ENCODE measurements at places on chromosomes 11 and 22.

- DNase-seq = no peak
Measured at GRCh38 chr11:11461473-11461872, 108.4 kb upstream of the CSNK2A3 start.

DNA sequence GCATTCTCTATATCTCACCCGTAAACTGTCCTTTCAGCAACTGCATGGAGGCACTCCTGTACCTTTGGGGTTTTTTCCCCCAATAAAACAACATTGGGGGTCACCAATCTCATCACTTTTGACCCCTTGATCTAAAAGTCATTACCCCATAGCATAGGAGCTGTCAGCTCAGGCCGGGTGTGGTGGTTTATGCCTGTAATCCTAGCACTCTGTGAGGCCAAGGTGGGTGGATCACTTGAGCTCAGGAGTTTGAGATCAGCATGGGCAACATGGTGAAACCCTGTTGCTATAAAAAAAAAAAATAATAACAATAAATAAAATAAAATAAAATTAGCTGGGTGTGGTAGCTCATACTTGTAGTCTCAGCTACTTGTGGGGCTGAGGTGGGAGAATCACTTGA, 17.1 kb upstream of the GDPD4 start:
- DNase-seq = no peak

GRCh38 chr22:24322522-24322921, 51.9 kb downstream of the SPECC1L start:
- DNase-seq = no peak

GRCh38 chr22:27252282-27253049, 549.1 kb downstream of the MN1 start:
- DNase-seq = no peak

- DNase-seq = no peak
Measured at GRCh38 chr11:135033540-135033939, 621.5 kb upstream of the B3GAT1 start.

DNA sequence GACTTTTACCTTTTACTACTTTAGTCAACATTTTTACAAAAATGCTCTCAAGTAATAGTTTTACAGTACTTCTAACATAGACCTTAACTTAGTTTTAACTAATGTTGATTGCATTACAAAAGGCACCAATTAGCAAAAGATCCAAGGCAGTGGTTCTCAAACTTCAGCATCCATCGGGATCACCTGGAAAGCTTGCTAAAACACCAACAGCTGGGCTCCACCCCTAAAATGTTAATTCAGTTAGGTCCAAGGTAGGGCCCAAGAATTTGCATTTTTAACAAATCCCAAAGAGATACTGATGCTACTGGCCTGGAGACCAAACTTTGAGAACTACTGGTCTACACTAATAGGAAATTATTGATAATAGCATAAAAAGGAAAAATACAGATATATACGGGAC, 5.9 kb downstream of the MTMR2 start:
- DNase-seq = no peak

GRCh38 chr11:102116453-102117205, 6.4 kb downstream of the YAP1 start:
- no peak for DNase-seq

DNA sequence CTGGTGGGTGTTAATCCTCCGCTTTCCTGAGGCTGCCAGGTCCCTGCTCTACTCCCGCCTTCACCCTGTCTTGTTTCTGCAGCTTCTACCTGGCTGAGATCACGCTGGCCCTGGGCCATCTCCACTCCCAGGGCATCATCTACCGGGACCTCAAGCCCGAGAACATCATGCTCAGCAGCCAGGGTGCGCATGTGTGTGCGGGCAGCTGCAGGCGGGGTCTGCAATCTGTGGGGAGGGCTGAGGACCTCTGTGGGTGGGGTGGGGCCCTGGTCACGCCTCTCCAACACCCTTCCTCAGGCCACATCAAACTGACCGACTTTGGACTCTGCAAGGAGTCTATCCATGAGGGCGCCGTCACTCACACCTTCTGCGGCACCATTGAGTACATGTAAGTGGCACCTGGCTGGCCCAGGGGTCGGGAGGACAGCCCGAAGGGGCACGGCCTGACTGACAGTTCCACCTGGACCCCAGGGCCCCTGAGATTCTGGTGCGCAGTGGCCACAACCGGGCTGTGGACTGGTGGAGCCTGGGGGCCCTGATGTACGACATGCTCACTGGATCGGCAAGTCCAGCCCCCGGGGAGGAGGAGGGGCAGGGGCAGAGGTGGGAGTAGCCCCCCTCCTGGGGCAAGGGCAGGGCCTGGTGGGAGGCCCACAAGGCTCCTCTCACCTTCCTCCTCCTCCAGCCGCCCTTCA, 4.5 kb downstream of the RPS6KB2 start:
- no peak for DNase-seq

- DNase-seq = peak; percentile 78
Measured at GRCh38 chr11:68146704-68147474, 25.7 kb upstream of the CHKA start.

DNA sequence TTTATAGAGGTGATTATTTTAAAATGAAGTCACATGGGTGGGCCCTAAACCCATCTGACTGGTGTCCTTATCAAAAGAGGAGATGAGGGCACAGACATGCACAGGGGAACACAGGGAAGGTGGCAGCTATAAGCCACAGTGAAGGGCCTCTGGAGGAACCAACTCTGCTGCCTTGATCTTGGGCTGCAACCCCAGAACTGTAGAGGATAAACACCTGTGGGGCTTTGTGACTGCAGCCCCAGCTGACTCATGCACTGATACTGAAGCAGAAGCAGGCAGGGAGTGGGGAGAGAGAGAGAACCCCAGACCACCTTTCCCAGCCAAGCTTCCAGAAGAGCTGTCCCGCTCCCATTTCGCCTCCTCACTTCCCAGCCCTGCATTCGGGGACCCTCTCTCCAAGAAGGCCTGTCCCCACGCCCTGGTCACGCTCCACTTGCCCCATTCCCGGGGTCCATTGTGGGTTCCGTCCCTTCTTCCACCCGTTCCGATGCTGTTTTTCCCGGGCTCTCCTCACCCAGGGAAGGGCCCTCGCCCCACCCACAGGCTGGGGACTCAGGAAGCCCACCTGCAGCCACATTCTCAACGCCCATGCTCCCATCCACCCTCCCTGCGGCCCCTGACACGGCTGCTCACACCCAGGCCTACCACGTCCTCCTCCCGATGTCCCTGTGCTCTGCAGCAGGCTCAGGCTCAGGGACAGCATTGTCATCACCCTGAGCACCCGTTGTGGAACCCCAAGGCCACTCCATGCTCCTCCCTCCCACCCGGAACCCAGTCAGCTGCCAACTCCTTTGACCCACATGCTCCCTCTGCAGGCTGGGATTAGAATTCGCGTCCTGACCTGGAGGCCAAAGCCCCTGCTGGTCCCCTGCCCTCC, 90.8 kb upstream of the SHANK2 start:
- peak; percentile 73 for DNase-seq

DNA sequence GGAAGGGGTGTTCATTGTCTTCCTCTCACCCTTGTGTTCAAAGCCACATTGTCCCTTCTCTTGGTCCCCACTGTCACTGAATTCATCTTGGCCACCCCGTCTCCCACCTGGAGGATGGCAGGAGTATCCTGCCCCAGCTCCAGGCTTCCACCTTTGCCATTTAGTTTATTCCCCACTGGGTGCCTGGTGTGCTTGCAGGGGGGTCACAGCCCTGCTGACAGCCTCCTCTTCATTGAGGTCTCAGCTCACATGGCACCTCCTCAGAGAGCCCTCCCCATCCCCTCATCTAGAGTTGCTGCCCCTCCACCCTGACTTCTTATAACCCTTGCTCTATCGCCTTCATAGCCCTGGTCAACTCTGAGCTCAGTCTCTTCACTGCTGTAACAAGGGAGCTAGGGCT, 36.6 kb downstream of the KIAA1671 start:
- no peak for DNase-seq

GRCh38 chr11:17296852-17297559, 20.5 kb downstream of the NUCB2 start:
- no peak for DNase-seq

DNA sequence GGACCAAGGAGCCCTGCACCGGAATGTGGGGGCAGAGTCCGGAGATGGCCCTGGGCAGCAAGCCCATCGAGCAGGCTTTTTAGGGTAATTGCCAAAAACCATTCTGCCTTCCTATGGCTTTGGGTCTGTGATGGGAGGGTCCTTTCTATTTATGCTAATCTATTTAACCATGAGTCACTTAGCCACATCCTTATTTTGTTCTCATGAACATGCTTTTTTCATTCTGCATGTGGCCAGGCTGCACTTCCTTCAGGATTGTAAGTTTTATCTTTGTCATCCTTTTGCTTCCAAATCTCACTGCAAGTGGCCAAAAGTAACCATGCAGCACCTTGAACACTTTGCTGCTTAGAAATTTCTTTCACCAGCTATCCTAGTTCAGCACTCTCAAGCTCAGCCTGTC, 88.3 kb downstream of the EFCAB6 start:
- no peak for DNase-seq

DNA sequence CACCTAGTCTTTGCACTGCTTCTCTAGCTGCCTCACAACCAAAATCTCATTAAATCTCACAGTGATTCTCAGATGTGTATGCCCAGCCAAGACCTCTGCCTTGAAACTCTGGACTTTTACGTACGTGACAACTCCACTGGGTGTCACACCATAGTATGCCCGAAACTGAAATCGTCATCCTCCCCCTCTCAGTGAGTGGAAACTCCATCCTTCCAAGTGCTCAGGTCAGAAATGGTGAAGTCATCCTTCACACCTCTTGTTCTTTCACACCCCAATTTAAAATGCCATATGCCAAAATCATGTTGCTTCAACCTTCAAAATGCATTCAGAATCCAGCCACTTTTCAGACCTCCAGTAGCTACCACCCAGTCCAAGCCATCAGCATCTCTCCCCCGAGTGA, 42.5 kb downstream of the SFI1 start:
- DNase-seq = no peak

GRCh38 chr11:9568161-9568853, 5.2 kb upstream of the WEE1 start:
- DNase-seq = no peak

DNA sequence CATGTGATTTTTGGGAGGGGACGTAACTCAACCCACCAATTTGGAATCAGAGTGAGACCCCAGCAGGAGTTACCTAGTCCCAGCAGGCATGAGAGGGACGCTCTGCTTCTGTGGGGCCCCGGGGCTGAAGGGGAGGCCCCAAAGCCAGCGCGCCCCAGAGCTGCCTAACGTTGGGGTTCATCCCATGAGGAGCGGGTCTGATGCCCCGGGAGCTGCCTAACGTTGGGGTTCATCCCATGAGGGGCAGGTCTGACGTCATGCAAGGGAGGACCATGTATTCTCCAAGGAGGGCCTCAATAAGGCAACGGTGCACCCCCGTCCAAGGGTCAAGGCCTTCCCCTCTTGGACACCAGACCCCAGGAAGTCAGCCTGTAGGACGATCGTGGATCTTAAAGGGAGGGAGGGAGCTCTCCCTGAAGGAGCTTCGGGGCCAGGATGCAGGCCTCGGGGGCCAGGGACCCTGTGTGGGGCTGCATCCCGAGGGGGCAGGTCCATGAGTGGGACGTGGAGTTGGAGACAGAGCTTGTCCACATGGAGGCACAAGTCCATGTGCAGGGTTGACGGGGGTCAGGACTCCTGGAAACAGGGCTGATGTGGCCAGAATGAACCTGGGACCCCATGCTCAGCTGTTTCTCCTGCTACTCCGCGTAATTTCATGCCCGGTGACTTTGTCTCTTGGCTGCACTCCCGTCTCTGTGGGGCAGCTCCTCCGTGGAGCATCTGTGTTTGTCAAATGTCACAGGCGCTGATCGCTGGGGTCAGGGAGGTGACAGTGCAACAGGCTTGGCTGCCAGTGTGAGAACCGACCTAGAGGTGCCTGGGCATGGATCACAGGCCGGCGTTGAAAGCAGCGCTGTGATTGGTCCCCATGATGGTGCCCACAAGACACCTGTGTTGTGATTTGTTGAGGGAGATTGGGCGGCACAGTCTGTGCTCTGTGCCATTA, 1029.1 kb downstream of the BRD1 start:
- DNase-seq = no peak

DNA sequence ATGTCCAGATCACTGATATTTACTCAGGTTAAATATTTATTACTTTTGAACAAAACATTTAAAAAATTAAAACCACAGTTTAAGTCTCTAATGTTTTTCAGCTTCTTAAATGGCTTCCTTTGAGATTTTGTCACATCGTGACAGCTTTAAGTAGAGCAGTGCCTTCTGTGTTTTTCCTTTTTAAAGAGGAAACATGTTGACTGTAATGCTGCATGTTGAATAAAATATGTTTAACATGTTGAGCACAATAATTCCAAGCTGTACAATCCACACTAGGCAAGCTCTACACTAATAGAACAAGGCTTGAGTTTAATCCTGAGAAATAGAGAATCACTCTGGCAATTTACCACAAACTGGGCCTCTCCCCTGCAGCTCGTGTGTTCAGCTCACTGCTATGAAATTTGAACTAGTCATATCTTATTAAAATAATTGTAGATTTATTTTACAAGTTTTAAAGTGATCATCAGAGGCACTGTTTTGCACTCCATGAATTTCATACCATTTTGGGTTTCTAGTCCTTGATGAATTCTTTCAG, 368.3 kb downstream of the SOX6 start:
- no peak for DNase-seq

- DNase-seq = no peak
Measured at GRCh38 chr11:85772695-85773094, 38.2 kb downstream of the SYTL2 start.

GRCh38 chr11:107719073-107719472, 7.2 kb upstream of the SLN start:
- DNase-seq = no peak

GRCh38 chr11:120336641-120337354, 585 bp downstream of the ARHGEF12 start:
- no peak for DNase-seq

DNA sequence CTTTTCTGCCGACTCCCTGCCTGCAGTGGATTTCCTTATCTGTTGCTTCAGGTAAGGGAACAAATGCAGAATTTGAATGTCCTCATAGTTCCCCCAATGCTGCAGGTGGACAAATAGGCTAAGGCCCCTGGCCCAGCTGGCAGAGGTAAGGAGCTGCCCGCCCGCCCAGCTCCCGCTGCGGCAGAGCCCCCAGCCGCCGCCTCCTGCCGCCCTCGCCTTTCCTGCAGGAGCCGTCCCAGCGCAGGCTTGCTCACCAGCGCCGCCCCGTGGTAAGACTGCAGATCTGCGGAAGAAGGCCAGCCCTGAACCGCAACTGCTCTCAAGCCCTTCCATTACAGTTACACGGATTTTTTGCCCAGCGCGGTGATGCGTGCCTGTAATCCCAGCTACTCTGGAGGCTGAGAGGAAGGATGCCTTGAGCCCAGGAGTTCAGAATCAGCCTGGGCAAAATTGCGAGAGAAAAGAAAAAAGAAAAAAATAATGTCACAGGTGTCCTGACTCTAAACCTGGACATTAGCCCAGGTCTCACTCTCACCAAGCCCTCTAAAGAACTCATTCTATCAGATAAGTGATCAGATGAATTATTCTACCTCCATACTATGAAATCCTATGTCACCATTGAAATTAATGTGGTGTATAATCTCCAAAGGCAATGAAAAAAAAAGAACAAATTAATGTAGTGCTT, 51.2 kb upstream of the EMID1 start:
- DNase-seq = peak; percentile 90

DNA sequence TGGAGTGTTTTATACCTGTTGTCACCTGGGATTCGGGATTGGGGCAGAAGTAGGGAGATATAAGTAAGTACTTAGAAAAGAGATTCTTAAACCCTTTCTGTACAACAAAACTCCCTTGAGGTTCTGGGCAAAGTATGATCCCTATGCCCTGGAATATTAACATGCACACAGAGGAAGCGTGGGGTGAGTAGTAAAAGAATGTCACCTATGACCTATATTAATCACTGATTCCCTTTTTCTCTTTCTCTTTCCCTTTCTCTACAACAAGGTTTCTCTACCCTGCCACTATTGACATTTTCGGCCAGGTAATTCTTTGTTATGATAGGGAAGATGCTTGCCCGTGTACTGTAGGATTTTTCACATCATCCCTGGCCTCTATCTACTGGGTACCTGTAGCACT, 209.7 kb upstream of the PLET1 start:
- no peak for DNase-seq
